Cerebellum (tissue), 4 donors: ENCODE measurements at places on chromosomes 7 and 10. TPM values are rescaled to one million over a fixed set of nuclear protein-coding genes. Genes with fewer than 3 reads are reported as not detected.
A peak's percentile ranks its signal among the peaks of the same experiment; 100 is the strongest.

DNA sequence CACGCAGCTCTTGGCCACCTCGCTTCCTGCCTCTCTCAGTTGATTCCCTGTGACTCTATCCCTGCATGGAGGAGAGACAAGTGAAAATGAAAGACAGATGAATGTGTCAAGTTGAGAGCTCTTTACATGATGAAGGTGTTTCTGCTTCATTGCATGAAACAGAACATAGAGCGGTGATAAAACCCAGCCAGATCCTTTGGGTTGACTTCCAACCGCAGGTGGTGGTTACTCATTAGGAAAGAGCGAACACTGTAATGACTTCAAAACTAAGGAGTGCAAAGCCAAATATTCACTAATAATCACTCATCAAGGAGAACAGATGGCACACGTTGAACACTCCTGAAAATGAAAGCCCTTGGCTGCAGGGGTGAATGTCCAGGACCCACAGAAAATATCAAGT lies 31.8 kb upstream of the WDR11 start:
- peak; percentile 46 for DNase-seq

- DNase-seq: no peak
Observed at GRCh38 chr7:151869455-151869854, 7.5 kb downstream of the PRKAG2 start.

DNA sequence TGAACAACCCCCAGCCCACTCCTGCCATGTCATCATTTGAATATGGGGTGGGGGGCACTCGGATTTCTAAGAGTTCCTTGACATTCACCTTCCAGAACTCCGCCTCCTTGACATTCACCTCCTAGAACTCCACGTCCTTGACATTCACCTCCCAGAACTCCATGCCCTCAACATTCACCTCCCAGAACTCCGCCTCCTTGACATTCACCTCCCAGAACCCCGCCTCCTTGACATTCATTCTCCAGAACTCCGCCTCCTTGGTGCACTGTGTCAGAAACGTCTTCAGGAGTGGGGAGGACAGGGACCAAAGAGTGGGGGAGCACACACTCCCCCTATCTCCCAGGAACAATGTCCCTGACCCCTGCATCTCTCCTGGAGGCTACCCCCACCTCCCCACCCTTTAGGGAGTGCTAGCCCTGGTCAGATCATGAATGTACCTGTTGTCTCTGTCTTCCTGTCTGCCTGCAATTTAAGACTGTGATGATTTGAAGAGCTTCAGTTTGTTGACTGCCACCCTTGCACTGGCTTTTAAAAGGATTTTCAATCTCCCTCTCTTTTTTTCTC lies 110.1 kb downstream of the NPTX2 start:
- no peak for DNase-seq

DNA sequence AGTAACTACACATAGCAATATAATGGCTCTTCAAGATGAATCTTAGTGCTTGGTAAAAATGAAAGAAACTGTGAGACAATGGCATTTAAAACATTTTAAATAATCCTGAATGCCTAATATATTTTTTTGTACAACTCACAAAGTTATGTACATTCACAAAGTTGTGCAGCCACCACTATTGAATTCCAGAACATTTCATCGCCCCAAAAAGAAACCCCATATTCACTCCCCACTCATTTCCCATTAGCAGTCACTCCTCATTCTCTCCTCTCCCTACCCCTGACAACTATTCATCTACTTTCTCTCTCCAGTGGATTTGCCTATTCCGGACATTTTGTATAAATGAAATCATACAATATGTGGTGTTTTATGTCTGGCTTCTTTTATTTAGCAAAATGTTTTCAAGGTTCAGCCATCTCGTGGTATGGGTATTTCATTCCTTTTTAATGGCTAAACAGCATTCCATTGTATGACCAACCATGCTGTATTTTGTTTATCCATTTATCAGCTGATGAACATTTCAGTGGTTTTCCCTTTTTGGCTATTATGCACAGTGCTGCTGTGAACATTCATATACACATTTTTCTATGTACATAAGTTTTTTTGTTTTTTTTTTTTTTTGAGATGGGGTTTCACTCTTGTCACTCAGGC lies 34.7 kb downstream of the ENTPD7 start:
- DNase-seq: no peak

GRCh38 chr7:44618753-44619152 lies 12.3 kb downstream of the OGDH start:
- no peak for DNase-seq

DNA sequence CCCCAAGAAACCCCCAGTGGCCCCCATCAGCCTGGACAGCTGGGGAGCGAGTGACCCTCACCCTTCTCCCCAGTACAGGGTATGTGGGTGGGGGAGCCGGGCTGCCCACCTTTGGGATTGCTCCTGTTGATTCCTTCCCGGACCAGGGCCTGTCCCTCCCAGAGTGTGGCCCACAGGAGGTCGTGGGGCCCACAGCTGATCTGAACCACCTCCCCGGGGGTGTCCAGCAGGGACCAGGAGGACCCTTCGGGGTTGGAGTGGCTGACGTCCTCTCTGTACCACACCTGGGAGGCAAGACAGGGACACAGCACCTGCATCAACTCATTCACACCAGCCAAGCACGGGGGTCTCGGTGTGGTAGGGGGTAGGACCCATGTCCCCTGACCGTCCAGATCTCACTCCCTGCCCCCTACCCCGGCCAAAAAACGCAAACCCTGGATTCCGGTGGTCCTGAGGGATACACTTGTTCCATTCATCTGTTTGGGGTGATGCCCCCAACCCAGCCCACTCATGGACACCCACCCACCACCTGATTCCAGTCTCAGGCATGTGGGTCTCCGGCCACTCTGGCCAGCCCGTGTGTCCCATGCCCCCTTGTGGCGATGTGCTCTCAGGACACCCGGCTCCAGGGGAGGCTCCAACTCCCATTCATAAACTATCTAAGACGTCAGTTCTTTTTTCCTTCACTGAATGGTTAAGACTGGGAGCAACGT lies 10.9 kb downstream of the TECPR1 start:
- DNase-seq: peak; percentile 40

- no peak for DNase-seq
Observed at GRCh38 chr7:35467456-35467978, 213.6 kb upstream of the TBX20 start.

GRCh38 chr10:103600325-103600724 lies 106.8 kb downstream of the NEURL1 start:
- DNase-seq: no peak

GRCh38 chr7:99693427-99694200 lies 13.8 kb upstream of the CYP3A5 start:
- DNase-seq: no peak

DNA sequence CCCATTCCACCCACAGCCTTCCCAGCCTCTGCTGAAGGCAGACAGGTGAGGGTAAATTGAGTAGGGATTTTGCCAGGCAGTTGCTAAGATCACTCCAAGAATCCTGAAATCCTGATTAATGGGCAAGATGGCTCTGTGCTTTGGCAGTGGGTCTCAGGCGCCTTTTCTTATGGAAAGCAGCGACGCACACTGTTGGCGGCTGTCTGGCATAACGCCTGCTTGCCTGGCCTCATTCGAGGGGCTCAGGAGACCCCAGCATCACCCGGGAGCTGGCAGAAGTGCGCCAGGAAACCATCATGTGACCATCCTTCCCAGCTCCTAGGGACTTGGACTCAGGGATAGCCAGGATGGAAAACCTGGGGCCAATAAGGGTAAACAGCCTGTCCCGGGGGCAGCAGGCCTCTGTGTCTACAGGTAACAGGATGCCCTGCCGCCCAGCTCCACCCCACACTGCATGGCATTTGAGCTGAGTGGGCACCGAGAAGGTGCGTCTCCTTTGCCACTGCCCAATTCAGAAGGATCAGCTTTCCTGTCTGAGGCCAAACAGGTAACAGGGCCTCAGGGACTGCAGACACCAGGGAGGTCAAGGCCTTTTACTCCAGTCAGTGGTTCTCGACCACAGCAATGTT lies 98.6 kb downstream of the FAM53B start:
- DNase-seq: no peak

- DNase-seq: no peak
Observed at GRCh38 chr7:26696978-26697377, 167.4 kb downstream of the SKAP2 start.

- peak; percentile 19 for DNase-seq
Observed at GRCh38 chr7:132102942-132103341, 473.3 kb downstream of the PLXNA4 start.

- DNase-seq: no peak
Observed at GRCh38 chr7:33346055-33346454, 216.7 kb downstream of the BBS9 start.

DNA sequence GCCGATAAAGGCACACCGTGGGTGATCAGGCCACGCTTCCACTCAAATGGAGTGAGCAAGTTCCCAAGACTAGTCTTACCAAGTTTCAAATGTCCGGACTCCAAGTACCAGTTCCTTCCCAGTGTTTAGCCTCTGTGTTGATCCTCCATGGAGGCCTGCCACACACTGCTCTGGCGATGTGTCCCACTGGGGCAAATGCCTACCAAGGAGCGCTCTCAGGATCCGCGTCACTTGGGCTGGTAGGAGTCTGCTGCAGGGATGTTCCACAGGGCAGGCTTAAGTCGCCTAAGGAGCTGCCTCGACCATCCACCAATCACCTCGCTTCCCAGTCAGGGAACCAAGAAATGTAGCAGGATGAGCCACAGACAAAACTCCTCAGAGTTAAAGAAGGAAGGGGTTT lies 17.4 kb upstream of the MRLN start:
- no peak for DNase-seq

Gene HPSE2
- not detected for total RNA-seq

Gene KAZALD1
- total RNA-seq: 1.3 TPM

Gene KCNIP2
- 8.3 TPM for total RNA-seq

Gene HOXA13
- not detected for total RNA-seq

Gene PAX4
- not detected for total RNA-seq
